EL (cell line): ENCODE measurements at places on chromosomes 4 and X.
A peak's percentile ranks its signal among the peaks of the same experiment; 100 is the strongest.

DNA sequence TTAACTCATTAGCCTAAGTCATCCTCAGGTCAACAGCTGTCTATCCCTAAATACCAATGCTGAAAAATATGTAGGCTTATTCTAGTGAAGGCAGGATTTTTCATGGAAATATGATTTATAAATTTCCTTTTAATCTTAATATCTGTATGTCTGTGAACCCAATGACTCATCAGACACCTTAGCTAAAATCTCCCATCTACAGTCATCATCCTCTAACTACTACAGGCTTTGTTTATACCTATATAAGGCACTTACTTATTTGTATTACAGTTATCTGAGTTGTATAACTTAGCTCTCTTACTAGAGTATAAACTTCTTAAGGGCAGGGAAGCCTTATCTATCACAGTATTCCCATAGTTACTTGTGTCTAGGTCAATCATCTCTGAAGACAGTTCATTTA lies 24.2 kb downstream of the AMMECR1 start:
- no peak for DNase-seq

GRCh38 chr4:165055601-165056000 lies 1.9 kb downstream of the TRIM75 start:
- DNase-seq, result no peak

GRCh38 chrX:43805579-43805978 lies 76.7 kb downstream of the MAOB start:
- no peak for DNase-seq

DNA sequence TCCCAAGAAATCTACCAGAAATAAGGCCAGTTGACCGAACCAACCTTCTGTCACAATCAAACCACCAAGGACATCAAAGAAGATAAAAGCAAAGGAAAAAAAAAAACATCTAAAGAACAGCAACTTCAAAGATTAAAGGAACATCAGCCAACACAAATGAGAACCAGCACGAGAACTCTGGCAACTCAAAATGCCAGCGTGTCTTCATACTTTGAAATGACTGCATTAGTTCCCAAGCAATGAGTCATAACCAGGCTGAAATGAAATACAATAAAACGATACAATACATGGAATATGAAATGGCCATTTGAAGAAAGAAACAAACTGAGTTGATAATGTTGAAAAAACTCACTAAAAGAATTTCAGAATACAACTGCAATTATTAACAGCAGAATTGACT lies 611.6 kb upstream of the GRIA3 start:
- DNase-seq, result peak; percentile 64

GRCh38 chr4:155855897-155856296 lies 10.2 kb downstream of the ASIC5 start:
- no peak for DNase-seq

DNA sequence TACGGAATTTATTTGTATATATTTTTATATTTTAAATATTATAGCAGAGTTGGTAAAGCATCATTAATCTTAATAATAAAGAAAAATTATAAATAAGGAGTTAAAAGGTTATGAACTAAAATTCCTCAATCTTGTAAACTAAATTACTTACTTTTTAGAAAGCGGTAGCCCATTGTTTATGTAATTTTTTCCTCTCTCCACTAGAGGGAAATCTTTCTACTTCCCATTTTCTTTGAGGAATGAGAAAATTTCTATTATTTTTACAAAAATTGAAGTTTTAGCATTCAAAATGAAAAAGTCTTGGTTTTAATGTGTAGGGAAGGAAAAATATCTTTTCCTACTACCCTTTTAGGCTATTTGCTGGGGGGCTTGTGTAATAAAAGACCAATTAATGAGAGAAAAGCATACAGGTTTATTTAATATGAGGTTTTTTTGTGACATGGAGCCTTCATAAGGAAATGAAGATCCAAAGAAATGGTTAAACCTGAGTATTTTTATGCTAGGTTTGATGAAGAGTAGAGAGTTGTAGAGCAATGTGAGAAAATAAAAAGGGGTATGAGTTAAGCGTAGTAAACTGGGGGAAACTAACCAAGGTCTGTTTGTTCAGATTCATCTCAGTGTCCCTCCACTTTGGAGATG lies 68.7 kb upstream of the ADAD1 start:
- peak; percentile 5 for DNase-seq

- no peak for DNase-seq
These were observed 49.8 kb upstream of the SEC24B start for GRCh38 chr4:109383823-109384222.

GRCh38 chr4:16227462-16227868 lies 1.2 kb upstream of the TAPT1 start:
- DNase-seq, result peak; percentile 21

- peak; percentile 70 for DNase-seq
These were observed 92.8 kb downstream of the AMELX start for GRCh38 chrX:11386001-11386523.

DNA sequence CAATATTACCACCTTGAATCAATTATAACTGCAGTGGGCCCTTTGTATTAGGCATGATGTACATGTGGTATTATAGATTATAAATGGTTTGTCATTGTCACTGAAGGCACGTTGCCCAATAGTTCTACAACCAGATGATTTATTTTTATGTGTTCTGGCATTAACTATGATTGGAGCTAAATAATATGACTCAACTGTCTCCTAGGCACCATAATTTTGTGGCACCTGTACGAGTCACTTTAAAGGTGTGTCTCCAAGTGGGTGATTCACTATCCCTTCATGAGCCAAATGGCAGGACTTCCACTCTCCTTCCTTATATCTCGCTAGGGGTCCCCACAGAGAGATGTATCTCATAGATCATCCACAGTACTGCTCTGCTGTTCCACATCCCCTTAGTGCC lies 6.1 kb upstream of the SMPX start:
- no peak for DNase-seq

- DNase-seq, result peak; percentile 29
These were observed 13.1 kb upstream of the MAGEA4 start for GRCh38 chrX:151899622-151900021.

GRCh38 chr4:6229095-6229494 lies 28.7 kb upstream of the JAKMIP1 start:
- DNase-seq, result no peak

DNA sequence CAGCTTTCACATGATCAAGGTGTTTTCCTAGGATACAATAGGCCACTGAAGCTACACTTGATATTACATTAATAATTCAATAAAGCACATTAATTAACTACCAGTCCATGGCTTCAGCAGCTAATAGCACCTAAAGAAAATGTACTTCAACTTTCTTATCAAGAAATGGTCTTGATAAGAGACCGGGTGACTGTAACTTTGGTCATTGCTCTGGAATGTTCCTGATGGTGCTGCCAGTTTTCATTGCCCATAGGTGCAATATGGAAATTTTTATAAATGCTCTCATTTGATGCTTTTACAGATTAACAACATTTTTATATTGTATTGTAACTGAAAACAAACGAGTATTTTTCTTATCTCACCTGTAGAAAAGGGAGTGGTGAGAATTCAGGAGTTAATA lies 165.4 kb downstream of the SHROOM3 start:
- no peak for DNase-seq

DNA sequence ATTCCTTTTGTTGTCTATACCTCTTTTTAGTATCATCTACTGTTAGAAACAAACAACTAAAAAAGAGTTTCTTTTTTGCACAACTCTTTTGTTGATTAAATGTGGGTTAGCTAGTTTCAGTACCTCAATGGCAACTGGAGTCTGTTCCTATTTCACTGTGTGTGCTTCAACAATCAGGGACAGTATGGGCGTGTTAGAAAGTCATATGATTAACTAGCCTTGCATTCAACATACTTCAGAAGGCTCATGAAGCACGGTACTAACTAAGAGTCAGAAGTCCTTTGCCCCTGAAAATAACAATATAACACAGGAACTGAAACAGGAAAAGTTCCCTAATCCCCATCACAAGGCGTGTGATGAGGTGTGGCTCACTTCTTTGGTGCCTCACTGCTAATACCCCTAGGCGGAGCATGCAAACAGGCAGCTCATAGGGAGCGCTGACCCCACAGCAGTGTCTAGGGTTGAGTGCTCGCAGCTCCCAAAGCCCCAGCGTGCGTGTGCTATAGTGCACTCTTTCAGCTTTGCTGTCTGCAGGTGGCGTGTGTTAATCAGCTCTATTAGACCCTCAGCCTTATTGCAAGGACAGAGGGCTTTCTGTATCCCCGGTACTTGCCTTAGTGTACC lies 203.1 kb upstream of the NDST3 start:
- no peak for DNase-seq

GRCh38 chr4:62023633-62024032 lies 823.5 kb downstream of the ADGRL3 start:
- no peak for DNase-seq

DNA sequence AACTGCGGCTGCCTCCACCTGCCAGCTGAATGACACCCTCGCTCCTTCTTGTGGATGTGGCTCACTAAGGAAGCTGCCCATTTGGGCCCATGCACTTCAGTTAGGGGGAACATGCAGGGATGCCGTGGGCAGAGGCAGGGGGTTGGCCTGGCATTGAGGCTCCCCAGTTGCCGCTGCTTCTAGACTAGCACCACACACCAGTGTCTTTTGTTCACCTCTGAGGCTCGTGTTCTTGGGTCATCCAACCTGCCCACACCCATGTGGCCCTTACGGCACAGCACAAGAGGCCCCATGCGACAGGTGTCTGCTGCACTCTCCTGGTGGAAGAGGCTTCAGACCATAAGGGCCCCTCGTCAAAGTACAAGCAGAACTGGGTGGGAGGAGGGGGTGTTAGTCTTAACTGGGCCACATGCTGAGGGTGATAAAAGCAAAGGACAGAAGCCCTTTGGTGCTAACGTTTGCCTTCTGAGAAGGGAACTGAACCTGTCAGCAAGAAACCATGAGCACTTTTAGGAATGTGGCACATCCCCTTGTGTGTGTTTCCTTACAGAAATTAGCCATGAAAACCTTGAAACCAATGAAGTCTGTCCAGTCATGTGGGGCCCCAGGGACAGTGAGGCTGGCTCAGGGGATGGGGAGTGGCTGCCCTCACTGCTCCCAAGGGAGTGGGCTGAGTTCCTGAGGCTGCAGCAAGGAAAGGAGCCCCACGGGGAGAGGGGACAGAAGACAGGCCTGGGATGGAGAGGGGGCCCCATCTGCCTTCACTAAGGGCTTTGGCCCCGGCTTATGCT lies 39.2 kb downstream of the MAP7D3 start:
- no peak for DNase-seq

DNA sequence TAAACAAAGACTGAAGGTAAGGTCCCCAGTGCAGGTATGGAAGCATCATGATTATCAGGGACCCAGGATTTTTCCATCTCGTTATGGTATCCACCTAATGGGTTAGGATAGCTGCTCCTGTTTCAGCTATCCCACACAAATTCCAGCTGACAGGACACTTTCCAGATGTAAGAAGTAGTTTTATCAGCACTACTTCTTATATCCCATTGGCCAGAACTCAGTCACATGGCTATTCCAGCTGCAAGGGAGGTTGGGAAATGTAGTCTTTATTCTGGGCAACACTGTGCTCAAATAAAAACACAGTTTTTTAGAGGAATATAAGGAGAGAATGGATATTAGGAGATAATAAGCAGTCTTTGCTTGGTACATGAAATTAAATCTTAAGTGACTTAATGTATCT lies 96.7 kb downstream of the SRPX start:
- no peak for DNase-seq

- DNase-seq, result no peak
These were observed 5.7 kb upstream of the SORCS2 start for GRCh38 chr4:7186516-7187167.

- DNase-seq, result peak; percentile 35
These were observed 1.1 kb downstream of the SOWAHB start for GRCh38 chr4:76896614-76897535.

GRCh38 chrX:38643903-38644302 lies 82.6 kb downstream of the TSPAN7 start:
- DNase-seq, result no peak

DNA sequence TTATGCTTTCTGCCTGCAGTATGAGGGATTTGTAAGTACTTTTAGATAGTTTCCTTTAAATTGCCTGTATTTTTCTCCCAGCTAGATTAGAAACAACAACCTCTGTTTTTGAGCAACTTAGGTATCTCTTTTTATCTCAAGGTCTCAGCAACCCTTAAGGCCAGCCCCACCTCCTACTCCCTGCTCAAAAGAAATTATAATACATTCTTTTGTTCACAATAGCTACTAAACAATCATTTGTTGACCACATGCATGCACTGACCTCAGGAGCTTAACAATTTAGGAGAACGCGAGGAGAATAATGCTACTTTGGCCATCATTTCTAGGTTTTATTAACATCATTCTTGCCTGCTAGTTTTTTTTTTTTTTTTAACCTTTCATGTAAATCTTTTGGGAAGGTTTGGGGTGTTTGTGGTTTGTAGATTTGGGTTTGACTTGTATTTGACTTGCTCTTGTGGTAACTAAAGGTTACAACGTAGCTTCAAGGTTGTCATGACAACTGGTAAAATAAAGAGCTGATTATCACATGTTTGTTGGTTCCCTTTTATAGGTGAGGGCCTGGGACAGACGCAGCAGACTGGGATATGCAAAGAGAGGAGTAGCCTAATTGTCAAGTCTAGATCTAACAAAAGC lies 145.4 kb upstream of the PLAC1 start:
- no peak for DNase-seq

DNA sequence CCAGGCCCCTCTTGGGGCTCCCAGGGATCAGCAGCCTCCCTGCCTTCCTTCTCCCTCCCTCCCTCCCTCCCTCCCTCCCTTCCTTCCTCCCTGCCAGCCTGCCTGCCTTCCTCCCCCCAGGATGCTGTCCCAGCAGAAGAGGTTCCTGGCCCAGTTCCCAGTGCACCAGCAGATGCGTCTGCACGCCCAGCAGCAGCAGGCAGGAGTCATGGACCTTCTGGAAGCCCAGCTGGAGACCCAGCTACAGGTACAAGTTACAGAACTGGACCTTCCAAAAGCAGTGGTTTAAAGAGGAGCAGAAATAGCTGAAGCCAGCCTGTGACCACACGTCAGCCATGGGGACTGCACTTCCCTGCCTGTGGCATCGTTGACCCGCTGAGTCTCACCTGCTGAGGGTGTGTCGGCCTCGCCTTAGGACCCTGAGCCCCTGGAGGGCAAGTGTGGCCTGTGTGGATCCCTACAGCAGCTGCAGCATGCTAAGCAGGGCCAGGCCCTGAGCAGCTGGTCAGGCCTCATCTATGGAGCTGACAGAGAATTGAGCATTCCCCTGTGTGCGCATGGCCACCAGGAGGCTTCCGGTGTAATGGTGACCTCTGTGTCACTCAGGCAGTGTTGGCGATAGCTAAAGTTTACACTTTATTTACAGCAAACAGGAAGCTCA lies 84.7 kb downstream of the CRMP1 start:
- DNase-seq, result peak; percentile 16

GRCh38 chr4:99857307-99857706 lies 36.9 kb downstream of the LAMTOR3 start:
- no peak for DNase-seq

DNA sequence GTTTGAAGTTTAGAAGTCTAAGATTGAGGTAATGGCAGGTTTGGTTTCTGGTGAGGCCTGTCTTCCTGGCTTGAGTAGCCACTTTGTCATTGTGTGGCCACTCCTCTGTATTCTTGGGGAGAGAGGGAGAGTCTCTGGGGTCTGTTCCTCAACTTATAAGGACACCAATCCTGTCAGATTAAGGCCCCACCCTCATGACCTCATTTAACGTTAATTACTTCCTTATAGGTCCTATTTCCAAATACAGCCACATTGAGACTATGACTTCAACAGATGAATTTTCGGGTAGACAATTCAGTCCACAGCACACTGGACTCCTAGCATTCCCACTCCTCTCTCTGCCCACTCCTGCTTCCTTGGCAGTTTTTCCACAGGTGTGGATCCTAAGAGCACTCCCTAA lies 350.8 kb upstream of the CASK start:
- no peak for DNase-seq
